ENCODE measurements at places on chromosomes 5 and 9.

DNA sequence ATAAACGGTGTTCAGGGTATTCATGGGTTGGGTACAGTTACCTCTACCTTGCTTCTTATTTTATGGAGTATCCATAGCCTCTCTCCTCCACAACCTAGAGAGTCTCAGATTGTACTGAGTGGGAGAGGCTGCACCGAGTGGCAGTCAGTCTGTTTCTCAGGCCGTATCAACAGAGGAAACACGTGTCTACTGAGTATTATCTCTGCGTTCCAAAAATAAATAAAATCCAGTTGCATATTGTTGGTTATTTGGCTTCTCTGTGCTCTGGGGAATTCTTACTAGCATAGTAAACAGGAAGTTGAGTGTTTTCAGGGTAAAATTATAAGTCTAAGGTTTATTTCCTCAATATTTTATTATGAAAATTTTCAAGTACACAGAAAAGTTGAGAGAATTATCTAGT is 231.0 kb downstream of the ARHGEF28 start:
- no peak for DNase-seq

- DNase-seq: no peak
These were observed 293.9 kb upstream of the TARS1 start for GRCh38 chr5:33146881-33147280.

DNA sequence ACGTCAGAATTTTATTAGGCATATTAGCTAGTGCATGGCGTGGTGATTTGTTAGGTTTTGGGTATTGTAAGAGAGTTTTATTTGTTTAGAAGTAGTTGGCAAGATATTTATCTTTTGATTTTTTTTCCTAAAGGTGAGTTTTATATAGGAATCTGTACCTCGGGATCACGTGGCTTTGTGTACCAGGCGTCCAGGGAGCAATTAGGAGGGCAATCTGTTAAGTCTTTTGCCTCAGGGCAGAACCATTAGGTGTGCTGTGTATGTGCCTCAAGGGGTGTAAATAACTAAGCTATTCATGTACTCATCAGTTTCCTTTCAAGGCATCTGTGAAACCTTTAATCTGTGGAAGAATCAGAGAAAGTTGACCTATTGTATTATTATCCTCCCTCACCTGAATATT is 39.4 kb downstream of the ZSWIM6 start:
- no peak for DNase-seq

DNA sequence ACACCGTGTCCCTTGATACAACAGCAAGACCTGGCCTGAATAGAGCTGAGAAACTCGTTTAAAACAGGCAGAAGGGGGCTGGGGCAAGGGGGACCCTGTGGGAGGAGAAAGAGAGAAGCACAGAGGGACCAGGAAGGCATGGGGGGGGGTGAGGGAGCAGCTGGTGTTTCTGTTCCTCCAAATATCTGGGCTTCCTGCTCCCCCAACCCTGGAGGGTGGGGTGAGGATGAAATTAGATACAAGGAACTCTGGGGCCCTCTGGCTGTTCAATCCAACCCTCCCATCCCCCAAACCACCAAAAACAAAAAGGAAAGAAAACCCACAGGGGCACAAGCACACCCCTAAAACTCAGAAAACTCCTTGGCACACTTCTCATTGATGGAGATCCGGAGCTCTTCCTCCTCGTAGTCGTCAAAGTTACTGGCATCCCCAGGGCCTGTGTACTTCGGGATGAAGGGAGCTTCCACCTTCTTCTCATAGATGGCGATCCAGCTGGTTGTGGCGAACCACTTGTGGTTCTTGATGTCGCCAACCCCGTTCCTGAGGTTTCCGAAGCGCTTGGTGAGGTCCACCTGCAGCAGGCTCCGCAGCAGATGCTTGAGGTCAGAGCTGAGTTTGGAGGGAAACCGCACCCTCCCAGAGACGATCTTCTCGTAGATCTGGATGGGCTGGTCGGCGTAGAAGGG is 1.1 kb downstream of the PRKACG start:
- no peak for DNase-seq

DNA sequence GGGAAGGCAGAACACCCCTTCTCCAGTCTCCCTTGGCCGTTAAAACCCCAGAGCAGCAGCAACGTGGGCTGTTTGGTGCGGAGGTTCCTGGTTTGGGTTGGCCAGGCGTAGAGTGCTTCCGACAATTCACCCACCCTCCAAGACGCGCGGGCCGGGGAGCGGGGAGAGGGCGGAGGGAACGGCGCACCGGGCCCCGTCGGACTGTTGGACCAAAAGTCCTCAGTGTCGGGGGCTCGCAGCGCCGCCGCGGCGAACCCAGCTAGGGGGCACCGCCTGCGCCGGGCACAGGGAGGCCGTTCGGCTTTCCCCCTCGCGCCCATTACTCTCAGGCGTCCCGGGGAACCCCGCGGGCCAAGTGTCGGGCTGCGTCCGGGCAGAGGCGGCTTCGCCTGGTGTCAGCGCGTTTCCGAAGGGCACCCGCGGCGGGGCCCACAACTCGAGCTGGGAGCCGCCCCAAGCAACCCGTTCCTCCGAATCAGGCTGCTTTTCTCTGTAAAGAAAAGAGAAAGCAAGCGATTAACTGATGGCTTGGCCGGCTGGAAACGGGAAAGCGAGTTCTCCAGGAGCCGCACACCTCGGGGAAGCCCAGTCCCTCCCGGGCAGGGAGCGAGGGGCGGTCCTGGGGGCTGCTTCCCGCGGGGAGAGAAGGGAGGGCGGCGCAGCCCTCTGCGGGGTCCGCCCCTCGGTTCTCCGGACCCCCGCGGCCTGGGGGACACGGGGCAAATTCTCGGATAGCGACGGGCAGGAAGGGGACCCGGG is 145.5 kb downstream of the ERCC6L2 start:
- DNase-seq: peak; percentile 53

DNA sequence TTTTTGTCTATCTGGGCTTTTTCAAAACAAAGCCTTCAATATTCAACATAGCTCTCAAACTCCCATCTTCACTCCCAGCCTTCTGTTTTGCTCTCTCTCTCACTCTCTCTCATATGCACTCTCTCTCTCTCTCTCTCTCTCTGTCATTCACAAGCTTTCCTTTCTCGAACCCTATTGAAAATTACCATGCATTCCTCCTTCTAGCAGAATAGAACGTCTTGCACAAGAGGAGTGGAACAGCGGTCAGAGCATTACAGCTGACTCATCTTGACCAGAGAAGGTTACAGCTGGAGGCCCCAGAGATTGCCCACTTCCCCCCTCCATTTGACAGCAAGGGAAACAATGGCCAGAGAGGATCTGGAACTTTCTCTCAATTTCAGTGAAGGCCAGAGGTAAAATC is 51.0 kb upstream of the LIFR start:
- DNase-seq: no peak

DNA sequence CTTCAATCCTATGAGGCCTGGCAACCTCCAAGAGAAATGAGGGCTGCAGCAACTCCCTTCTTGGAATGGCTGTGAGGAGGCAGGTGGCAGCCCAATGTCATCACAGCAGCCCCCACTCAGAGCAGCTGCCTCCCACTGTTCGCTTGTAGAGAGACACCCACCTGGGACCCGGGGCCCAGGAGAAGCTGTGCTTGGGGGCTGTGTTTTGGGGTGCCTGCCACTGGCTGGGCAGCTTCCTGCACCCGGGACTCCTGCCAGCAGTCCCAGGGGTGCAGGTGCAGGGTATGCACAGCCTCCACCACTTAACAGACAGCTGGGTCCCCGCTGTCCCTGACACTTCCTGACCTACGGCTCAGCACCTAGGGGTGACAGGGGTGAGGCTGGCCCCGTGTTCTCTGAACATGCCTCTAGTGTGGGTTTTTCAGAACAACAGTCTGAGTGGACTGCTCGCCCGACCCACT is 26.2 kb downstream of the NIPAL4 start:
- peak; percentile 21 for DNase-seq

- no peak for DNase-seq
These were observed 32.2 kb upstream of the KCNIP1 start for GRCh38 chr5:170471551-170472178.

GRCh38 chr5:19874811-19875210 is 113.2 kb downstream of the CDH18 start:
- DNase-seq: no peak

DNA sequence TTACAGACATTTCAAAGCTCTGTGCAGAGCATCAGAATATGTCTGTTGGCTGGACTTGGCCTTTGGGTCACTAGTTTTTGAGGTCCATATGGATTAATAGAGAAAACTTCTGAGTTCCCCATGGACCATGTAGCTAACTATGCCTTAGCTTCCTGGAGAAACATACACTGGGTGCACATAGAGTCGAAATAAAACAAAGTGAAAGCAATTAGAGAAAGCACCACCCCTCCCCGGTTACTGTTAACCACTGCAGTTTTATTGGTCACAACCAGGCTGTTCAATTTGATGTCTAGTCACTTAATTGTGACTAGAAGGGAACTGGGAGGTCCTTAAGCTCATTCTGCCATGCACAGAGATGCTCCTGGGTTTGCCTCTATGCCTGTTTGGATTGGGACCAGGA is 4.2 kb downstream of the FAM240B start:
- DNase-seq: no peak

DNA sequence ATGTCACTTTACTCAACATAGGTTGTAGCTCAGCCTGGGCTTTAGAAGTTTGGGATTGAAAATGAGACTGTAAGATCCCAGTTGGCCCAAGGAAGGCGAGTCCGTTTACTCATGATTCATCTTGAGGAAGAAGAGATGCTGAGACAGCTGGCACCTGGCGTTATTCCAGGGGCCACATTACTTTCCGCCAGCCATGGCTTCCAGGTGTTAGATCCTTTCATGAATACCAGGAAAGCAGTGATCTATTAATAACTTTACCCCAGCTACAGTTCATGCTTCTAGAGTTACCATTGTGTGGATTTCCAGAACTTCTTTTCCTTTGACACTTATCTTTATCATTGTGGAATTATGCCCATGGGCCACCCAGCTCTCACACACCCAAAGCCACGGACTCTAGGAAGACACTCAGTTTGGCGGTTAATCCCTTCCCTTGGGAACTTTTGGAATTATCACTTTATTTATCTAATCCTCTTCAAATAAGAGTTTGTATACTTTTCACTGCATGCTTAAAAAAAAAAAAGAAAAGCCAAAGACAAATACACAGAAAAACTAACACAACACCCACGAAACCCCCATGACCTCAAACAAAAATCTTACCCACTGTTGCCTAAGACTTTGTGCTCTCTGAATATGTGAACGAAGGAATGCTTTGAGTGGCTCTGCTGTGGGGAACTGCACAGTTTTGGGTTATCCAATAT is 26.9 kb downstream of the RAI14 start:
- no peak for DNase-seq
